DMS79 treated with DMSO at 0.1 percent for 48 hours (cell line): ENCODE measurements at places on chromosomes 7 and 10.
A peak's percentile ranks its signal among the peaks of the same experiment; 100 is the strongest.

- DNase-seq: no peak
Observed at GRCh38 chr10:58565271-58565670, 52.6 kb downstream of the BICC1 start.

- DNase-seq: no peak
Observed at GRCh38 chr7:121390617-121391016, 5.5 kb downstream of the FAM3C start.

DNA sequence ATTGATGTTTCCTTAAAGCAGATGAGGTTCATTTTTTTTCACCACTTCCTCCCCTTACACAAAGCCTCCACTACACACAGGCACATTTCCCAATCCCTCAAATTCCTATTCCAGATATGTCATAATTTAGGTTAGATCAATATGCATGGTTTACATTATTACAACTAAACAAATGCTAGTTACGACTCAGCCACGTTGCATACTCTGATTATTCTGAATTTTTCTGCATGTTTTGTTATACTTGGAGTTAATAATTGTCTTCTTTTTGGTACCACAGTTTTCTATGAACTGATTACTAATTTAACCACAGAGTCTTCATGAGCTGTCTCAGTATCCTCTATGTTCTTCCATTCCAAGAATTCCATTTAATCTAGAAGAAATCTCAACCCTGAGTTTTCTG, 4.4 kb upstream of the BICC1 start:
- no peak for DNase-seq

DNA sequence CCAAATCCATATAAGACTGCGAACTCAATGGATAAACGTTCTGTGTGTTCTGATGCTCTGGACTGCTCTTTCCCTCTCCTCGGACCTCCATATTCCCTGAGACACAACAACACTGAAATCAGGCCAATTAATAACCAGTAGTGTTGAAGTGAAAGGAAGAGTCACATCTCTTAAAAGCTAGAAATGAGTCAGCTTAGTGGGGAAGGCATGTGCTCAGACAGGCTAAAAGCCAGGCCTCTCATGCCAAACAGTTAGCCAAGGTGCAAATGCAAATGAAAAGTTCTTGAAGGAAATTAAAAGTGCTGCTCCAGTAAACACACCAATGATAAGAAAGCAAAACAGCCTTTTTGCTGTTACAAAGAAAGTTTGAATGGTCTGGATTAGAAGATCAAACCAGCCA, 29.3 kb downstream of the TNS3 start:
- no peak for DNase-seq

GRCh38 chr10:21330628-21331020, 194.9 kb downstream of the SKIDA1 start:
- DNase-seq: no peak

- no peak for DNase-seq
Observed at GRCh38 chr10:121469797-121470606, 128.2 kb downstream of the FGFR2 start.

GRCh38 chr7:38105874-38106483, 72.1 kb upstream of the STARD3NL start:
- DNase-seq: peak; percentile 27

DNA sequence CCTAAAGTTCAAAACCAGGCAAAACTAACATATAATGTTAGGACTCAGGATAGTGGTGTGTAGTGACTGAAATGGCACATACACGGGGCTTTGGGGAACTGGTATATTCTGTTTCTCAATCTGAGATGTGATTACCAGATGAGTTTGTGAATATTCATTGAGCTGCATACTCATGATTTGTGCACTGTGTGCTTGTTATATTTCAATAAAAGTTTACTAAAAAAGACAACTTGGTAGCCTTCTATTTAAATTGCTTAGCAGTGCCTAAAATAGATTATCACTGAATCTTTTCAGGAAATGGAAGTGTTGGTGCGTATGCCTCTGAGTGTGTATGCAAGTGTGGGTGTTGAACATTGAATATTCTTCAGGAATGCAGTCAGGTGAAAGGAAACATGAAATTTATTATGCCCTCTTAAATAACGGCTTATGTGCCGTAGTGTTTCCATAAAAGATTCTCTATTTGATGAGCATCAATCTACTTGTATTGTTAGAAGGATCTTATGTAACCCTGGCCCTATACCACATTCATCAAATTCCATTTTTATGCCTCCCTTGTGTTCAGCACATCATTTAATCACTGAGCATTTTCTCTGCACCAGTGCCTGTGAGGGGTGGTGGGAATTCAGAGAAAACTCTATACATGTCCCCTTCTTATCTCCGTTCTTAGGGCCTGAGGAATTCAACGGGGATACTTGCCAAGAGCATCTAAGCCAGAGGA, 82.6 kb upstream of the AUTS2 start:
- DNase-seq: no peak

DNA sequence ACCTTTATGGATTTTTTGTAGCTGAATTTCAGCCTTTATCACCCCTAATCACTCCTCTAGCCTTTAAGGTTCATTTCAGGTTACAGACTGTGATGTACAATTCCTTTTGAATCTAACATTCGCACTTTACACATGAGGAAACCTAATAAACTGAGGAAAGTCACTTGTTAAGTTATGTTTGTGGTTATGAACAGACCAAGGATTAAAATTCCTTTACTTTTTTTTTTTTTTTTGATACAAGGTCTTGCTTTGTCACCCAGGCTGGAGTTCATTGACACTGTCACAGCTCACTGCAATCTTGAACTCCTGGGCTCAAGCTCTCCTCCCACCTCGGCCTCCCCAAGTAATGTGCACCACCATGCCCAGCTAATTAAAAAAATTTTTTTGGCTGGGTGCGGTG, 3.6 kb downstream of the MCU start:
- no peak for DNase-seq

GRCh38 chr10:69634759-69635425, 4.8 kb downstream of the FAM241B start:
- no peak for DNase-seq
